ENCODE measurements at places on chromosomes 3 and 15. TPM values are rescaled to one million over a fixed set of nuclear protein-coding genes. Genes with fewer than 3 reads are reported as not detected.

Gene ANKRD63
- total RNA-seq, result 11.4 TPM

Gene NRROS
- total RNA-seq, result not detected

GRCh38 chr3:34878488-34878887 is 760.8 kb upstream of the ARPP21 start:
- no peak overlapping the region for H3K27ac ChIP-seq
- H3K36me3 ChIP-seq, result no peaks in the 10 kb centered on the region
- DNase-seq, result no peak
- no peaks in the 10 kb centered on the region for H3K4me1 ChIP-seq
- no peak overlapping the region for H3K4me3 ChIP-seq

GRCh38 chr3:30934208-30934550 is 39.7 kb upstream of the GADL1 start:
- no peak overlapping the region for H3K4me3 ChIP-seq
- no peaks in the 10 kb centered on the region for H3K27me3 ChIP-seq

GRCh38 chr3:184677344-184678316 is 34.2 kb downstream of the MAGEF1 start:
- no peak overlapping the region for H3K4me3 ChIP-seq
- H3K36me3 ChIP-seq, result no peaks in the 10 kb centered on the region
- H3K27me3 ChIP-seq, result no peaks in the 10 kb centered on the region

DNA sequence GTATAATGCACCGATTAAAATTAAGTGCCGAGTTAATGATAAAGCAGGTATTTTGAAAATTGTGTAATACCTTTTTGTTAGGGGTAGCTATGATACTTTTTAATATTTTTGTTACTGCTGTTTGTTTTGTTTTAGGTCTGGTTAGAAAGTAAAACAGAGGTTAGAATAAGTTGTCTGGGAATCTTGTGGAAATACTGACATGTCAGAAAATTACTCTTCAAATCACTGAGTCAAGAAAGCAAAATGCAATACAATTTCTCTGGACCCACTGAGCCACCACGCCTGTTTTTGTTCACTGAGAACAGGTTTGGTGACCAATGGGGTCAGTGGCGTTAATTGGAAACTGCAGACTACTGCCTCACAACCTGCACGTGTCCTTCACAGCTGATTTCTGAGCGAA is 601.6 kb downstream of the UNC13C start:
- no peak overlapping the region for H3K4me3 ChIP-seq
- H3K36me3 ChIP-seq, result no peaks in the 10 kb centered on the region
- DNase-seq, result no peak

DNA sequence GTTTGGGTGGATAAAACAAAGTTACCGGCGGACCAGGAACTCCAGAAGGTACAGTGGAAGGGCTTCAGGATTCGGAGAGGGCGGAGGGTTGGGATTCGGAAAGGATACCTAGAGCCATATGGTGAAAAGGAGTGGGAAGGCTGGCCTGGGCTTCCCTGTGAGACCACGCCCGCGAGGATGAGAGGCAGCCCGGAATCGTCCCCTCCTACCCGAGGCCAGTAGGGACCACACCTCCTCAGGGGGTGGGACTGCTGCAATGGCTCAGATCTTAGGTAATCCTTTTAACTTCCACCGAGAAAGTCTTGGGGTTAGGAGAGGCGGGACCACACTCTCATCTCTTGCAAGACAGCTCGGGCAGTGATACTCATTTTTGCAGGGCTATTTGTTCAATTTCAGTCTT is 511.3 kb downstream of the OCA2 start:
- no peaks in the 10 kb centered on the region for H3K4me1 ChIP-seq
- H3K27ac ChIP-seq, result no peak overlapping the region
- no peaks in the 10 kb centered on the region for H3K36me3 ChIP-seq
- no peak for DNase-seq
- H3K27me3 ChIP-seq, result no peaks in the 10 kb centered on the region

DNA sequence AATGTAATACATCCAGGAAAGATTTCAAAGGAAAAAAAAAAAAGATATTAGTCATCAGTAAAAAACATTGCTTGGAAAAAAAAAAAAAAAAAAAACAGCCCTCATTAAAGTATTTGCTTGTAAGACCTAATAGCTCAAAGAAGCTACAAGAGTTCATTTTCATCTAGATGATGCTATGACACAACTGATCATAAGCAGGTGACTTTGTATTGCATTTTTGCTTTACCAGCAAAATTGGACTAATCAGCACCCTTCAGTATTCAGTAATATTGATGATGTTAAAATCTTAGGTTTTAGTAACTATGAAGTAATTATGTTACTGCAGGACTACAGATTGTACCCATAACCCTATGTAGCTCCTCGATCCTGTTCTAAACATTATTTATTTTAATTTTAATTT is 214.7 kb upstream of the CADM2 start:
- H3K4me3 ChIP-seq, result no peak overlapping the region
- DNase-seq, result no peak
- no peaks in the 10 kb centered on the region for H3K36me3 ChIP-seq
- no peaks in the 10 kb centered on the region for H3K27me3 ChIP-seq
- H3K4me1 ChIP-seq, result no peaks in the 10 kb centered on the region
